Right atrium auricular region (tissue), 2 donors: ENCODE measurements at places on chromosomes 11 and 22. TPM values are rescaled to one million over a fixed set of nuclear protein-coding genes. Genes with fewer than 3 reads are reported as not detected.

MS4A14 gene
- total RNA-seq, result 0.94 TPM

RTN4R gene
- 2.0 TPM for total RNA-seq

HDHD5 gene
- total RNA-seq, result 33.1 TPM

IGSF22 gene
- total RNA-seq, result not detected

NCR3LG1 gene
- total RNA-seq, result 2.0 TPM
